ENCODE measurements at places on chromosomes 12 and 14.
A peak's percentile ranks its signal among the peaks of the same experiment; 100 is the strongest.

DNA sequence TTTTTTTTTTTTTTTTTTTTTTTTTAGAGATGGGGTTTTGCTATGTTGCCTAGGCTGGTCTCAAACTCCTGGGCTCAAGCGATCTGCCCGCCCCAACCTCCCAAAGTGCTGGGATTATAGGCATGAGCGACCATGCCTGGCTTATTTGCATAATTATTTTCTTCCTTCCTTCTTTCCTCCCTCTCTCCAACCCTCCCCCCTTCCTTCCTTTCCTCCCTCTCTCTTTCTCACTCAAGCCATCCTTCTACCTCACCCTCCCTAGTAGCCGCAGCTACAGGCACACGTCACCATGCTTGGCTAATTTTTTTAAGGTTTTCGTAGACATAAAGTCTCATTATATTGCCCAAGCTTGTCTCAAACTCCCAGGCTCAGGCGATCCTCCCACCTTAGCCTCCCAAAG, 83.8 kb downstream of the PEBP1 start:
- DNase-seq = no peak

DNA sequence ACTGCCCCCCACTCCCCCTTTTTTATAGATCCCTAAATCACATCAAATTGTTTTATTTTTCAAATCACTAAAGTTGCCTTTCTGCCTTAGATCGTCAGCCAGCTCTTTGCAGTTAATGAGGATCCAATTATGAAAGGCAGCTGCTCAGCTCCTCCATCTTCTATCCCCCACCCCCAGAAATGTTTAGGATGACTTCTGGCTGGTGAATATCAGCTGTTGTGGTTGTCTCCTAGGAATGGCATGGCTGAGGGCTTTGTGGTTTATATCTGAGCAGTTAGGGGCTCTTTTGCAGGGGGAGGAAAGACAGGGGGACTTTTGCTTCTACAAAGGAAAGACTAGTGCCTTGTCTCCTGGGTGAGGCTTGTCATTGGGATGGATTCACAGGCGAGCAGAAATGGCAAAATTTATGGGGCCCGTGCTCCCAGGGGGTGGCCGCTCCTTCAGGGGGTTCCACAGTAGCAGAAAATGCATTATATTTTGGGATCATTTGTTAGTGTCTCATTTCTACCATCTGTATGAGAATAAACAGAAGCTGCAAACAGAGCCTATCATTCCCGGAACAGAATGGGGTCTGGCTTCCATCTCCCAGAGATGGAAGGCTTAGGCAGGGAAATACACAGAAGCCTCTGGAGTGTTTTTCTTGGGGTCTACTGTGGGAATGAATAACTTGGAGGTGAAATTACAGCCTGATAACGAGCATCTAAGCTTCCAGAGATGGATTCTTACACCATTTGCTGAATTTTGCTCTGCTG, 6.5 kb downstream of the JDP2 start:
- DNase-seq = no peak

- peak; percentile 35 for DNase-seq
These were observed 6.5 kb upstream of the LGALS3 start for GRCh38 chr14:55122440-55122986.

GRCh38 chr14:93893661-93894261, 33.4 kb upstream of the FAM181A start:
- no peak for DNase-seq
